ENCODE measurements at places on chromosomes 6 and 20.

GRCh38 chr20:22561965-22562577 is 22.3 kb downstream of the FOXA2 start:
- DNase-seq: no peak

DNA sequence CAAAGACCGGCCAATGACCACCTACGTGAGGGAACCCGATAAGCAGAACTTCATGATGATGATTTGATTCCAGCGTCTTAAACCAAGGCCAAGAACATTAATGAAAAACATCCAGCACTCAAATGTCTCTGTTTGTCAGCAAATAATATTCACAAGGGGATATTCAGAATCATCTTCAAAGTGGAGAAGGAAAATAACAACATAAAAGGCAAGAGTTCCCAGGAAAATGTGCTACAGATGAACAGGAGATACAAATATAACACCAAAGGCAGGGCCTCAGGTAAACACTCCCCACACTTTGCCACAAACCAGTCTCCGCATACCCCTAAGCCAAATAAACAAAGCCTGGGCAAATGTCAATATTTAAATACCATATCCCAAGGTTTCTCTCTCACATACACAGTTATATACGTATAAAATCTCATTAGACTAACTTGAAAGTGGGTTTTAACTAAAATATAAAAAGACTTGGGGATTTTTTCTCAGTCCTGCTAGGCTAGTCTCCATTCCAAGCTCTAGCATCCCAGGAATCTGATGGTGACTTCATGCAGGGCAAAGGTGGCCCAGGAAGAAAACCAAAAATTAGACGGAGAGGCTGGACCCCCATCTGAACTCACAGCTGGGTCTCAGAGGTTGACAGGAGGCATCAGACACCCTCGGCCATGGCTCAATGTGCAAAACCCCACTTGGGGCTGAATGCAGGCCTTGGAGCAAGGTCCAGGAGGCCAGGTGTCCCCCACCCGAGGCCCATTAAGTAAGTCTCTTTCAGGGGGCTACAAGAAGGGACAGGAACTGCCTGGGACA is 32.1 kb downstream of the TRAM2 start:
- DNase-seq: no peak

DNA sequence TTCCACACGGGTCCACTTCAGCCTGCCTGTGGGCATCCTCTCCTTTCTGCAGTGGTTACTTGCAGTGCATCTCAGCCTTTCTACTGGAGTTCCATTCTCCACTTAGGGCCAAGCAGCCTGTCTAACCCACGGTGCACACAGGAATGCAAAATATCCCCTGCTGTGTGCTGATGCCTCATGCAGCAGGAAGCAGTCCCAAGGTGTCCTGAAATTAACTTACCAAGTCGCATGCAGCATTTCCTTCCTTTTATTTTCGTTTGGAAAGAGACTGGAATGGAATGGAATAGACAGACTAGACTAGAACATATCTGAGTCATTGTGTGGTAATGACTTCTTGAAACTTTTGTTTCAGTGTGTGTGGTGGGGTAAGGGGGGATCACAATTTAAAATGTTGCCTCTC is 25.9 kb upstream of the FOXQ1 start:
- peak; percentile 64 for DNase-seq

DNA sequence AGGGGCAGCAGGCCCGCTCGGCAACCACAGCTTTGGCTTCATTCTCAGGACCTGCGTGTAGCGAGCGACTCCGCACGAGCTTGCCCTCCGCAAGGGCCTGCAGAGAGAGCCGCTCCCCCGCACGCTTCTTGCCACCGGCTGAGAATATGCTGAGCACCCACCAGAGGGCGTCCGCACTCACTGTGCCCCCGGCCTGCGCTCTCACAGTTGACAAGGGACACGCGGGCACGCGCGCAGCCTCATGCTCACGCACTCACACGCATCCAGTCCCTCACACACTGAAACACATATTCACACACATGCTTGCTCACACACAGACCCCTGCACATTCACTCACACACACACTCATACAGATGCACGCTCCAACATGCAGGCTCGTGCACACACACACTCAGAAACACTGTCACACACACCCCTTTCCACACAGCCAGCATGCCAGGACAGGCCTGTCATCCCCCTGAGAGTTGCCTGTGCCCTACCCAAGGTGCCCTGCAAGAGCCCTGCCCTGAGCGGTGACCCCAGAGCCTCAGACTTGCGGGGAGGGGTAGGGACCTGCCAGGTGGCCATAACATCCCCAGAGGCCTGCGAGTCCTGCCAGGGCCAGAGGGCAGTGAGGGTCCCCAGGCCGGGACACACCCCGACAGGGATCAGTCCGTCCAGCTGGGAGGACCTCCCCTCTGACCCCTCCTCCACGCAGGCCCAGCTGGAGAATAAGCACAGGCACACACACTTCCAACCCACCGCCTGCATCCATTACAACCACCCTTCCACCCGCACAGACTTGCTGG is 174.1 kb downstream of the BMP7 start:
- no peak for DNase-seq

DNA sequence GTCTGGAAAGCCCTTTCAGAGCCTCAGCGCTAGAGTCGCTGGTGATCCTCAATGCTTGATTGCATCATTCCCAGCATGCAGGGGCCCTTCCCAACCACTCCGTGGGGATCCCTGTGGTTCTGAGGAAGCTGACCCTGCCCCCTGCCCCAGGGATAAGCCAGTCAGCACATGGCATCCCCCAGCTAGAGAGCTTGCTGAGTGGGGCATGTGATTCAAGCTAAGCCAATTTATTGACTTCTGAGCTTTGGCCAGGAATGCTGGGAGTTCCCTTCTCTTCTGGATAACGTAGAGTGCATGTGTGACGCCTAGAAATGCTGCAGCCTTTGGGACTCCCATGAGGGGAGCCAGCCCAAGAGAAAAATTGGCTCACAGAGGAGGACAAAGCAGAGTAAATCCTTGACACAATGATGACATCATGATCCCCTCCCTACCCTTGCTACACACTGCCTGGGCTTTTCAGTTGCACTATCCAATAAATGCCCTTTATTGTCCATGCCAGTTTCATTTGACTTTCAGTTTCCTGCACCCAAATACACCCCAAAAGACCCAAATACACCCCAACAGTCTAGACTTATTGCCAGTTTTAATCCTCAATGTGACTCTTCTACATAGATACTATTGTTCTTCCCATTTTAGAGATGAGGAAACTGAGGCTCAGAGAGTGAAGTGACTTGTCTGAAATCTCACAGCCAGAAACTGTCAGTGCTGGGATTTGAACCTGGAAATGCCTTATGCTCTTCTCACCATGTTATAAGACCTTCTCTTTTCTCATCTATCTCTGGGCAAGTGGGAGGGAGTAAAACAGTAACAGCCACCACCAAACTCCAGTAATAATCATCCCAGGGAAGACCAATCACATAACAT is 34.3 kb downstream of the KCNB1 start:
- DNase-seq: no peak

- DNase-seq: no peak
Measured at GRCh38 chr6:5378331-5378730, 117.0 kb downstream of the FARS2 start.

DNA sequence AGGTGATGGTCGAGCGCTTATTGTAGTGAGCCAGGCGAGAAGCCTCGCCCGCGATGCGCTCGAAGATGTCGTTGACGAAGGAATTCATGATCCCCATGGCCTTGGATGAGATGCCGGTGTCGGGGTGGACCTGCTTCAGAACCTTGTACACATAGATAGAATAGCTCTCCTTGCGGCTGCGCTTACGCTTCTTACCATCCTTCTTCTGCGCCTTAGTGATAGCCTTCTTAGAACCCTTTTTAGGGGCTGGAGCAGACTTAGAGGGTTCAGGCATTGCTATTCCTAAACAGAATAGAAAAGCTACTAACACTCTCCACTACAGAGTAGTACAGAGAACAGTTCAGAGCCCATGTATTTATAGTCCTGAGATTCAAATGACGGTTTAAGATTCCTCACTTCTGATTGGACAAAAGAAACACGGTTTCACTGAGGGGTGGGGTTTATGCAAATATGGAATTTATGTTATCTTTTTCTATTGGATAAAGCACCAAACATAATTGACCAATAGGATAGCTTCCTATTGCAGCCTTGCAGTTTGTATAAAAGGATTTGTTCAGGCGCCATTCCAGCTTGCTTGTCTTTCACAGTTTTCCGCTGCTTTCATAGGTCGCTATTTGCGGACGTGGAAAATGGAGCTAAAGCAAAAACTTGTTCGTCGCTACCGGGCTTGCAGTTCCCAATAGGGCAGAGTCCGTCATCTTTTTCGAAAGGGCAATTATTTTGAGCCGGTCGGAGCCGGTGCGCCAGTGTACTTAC is 43.7 kb upstream of the HFE start:
- peak; percentile 87 for DNase-seq

- no peak for DNase-seq
Measured at GRCh38 chr6:33772082-33772830, 16.7 kb downstream of the LEMD2 start.

DNA sequence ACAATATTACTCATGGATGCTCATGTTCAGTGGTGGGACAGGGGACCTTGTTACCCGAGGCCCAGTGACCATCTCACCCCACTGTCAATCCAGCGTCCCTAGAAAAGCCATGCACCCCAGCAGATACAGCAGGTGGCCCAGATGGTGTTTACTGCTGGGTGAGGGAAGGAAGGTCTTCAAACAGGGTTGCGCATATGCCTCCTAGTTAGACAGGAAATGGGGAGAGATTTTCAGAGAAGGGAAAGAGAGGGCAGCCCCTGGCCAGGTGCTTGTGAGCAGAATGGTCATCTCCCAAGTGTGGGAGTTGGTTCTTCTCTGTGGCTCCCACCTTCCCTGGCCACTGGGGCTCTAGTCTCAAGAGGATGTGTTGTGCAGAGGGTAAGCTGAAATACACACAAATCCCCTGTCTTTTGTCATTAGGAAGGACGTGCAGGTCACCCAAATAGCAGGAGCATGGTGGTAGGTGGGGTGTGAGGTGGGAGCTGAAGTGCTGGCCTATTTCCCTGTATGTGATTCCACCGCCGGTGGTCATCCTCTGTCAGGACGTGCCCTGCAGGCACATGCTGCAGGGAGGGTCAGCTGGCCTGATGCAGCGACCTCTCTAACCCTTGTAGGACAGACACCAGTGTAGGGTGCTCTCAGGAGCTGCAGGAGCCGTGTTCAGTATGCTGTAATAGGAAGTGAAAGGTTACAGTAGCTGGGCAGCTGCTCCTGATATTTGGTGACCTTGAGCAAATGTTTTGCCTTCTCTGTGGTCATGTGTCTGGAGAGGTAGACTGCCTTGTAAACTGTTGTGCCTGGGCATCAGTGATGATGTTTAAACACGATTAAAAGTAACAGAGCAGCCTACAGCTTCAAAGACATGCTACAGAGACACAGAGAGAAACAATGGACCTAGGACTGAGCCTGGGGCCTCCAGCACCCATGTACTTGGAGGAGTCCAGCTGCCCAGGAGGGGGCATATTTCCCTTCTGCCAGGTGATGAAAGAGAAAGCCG is 3.2 kb upstream of the CST3 start:
- DNase-seq: no peak

GRCh38 chr6:4496284-4496683 is 279.9 kb upstream of the CDYL start:
- DNase-seq: no peak

- no peak for DNase-seq
Measured at GRCh38 chr20:17606001-17606400, 36.1 kb downstream of the DSTN start.

GRCh38 chr6:134245706-134246105 is 72.2 kb downstream of the SGK1 start:
- DNase-seq: no peak

DNA sequence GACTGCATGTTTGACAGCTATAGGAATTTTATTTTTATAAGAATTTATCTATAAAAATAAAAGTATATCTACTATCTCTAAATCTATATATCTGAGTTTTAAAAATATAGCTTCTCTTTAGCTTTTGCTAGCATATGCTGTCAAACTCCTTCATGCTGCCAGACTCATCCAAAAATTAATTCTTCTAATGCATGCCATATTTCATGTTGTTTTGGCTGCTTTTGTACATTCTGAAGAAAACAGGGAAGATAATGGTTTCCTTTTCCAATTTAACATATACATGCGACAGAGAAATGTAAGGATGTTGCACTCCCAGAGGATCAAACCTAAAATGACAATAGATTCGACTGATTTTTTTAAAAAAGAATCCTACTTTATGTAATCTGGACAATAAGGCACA is 577.2 kb upstream of the FLRT3 start:
- no peak for DNase-seq

- peak; percentile 47 for DNase-seq
Measured at GRCh38 chr6:13762611-13763441, 51.2 kb upstream of the RANBP9 start.

GRCh38 chr6:15555101-15556038 is 107.5 kb downstream of the DTNBP1 start:
- peak; percentile 62 for DNase-seq

- peak; percentile 73 for DNase-seq
Measured at GRCh38 chr6:139124887-139125672, 9.8 kb upstream of the HECA start.

GRCh38 chr20:22232473-22232872 is 351.9 kb downstream of the FOXA2 start:
- no peak for DNase-seq

GRCh38 chr20:31663838-31664695 is 26.4 kb downstream of the COX4I2 start:
- DNase-seq: no peak

DNA sequence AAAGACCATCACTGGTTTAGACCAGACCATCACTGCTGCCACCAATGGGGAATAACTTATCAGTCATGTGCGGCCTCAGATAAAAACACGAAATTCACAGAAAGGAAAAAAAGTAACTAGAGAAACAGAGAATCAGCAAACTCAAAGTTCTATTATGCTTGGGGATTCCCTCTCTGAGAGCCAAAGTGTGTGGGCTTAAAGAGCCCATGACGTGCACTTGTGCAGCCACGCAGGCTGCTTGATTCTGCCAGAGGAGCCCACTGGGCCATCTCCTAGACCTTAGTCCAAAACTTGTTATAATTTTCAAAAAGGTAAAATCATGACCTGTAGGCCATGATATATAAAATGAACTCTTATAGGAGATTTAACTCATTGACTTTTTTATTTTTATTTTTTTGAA is 15.2 kb downstream of the RAB44 start:
- no peak for DNase-seq

- no peak for DNase-seq
Measured at GRCh38 chr6:40923326-40923725, 115.7 kb downstream of the UNC5CL start.

Data from NCI-H226 (cell line).